ENCODE measurements at places on chromosomes 16 and 17.
A peak's percentile ranks its signal among the peaks of the same experiment; 100 is the strongest.

DNA sequence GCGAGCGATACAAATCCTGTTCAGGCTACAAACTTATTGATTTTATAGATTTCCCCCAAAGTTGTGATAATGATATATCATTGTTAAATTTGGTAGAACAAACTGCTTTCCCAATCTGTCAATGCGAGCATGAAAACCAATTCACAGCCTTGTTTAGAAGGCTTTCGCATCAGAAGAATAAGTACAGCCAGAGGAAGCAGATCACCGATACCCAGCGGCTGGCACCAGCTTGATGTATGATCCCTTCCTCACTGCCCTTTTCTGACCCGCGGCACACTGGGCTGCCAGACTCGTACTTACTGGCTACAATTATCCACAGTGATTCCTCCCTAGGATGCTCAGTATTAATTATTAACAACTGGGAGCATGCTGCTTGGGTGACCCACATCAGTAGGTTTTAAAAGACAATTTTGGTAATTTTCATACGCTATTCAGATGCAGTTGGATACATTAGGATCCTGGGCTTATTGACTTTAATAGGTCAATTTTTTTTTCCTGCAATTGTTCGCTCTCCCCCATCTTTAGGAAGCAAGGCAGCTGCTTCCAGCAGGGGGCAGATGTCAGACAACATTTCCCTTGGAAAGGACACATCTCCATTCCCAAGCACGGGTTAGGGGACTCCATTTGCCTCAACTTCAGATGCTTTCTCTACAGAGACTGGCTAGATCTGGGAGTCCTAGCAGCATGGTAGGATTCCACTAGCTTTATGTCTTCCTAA lies 582.7 kb upstream of the PSMD7 start:
- DNase-seq, result no peak

DNA sequence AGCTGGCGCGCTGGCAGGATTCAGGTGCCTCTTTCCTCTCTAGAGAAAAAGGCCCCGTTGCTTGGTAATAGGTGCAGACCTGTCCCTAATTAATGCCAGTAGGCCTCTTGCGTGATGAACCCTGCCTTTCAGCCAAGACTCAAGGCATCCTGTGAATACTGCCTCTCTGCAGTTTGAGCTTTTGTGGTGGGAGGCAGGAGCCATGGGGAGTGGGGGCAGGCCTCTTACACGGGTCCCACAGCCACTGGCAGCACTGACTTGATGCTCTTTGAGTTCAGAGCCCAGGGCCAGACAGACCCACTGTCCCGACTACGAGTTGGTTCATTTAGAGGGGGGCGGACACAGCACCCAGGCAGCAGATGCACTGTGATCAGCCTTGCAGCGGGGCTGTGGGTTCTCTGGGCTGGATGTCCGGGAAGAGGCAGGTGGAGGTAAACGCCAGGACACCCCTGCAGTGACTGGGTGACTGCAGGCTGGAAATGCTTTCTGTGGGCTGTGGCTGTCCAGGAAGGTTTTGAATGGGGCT lies 237.0 kb downstream of the SEC14L1 start:
- DNase-seq, result no peak

GRCh38 chr16:30473231-30474073 lies 910 bp downstream of the ITGAL start:
- DNase-seq, result peak; percentile 67

GRCh38 chr16:14658063-14658462 lies 25.3 kb downstream of the BFAR start:
- DNase-seq, result no peak

DNA sequence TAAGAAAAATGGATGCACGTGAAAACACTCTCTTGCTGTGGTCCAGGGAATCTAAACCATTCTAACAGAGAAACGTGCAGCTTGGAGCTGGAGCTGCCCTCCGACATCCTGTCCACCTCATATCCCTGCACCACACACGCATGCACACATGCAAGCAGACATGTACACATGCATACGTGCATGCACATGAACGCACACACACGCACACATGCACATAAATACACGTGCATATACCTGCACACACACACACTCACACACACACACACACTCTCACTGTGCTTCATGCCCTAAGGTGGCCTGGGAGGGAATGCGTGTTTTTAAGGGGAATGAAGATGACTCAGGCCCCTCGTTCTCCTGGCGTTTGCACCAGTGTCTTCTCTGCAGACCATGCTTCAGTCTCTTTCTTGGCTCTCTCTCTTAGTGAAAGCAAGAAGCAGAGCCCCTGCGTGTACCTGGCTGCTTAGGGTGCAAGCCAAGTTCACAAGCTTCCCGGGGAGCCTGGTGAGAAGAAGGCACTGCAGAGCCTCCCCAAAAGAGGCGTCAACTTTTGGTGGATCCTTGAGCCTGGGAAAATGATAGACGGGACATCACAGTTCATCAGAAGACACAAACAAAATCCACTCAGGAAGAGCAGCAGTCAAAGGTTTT lies 72.8 kb downstream of the GOSR1 start:
- DNase-seq, result no peak

GRCh38 chr16:70429888-70430666 lies 8.8 kb downstream of the ST3GAL2 start:
- no peak for DNase-seq

DNA sequence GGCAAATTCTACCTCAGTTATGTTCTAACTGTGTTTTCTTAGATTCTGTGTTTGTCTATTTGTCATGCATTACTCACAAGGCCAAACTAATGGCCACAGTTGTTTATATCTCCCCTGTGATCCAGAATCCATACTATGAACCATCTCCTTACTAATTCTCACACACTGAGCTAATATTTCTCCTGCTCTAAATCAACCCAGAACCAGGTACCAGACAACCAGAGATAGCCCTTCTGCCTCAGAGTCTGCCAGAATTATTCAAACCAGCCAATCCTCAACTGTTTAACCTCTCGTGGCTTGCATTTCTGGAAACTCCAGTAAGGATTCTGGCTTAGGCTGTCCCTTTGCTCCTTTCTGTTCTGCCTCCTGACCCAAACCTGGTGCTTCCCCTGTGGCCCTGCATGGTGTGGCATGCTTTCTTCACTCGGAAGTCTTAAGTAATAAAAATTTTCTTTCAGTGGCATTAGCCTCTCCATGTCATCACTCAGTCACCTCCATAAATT lies 59.4 kb downstream of the EFCAB5 start:
- no peak for DNase-seq

DNA sequence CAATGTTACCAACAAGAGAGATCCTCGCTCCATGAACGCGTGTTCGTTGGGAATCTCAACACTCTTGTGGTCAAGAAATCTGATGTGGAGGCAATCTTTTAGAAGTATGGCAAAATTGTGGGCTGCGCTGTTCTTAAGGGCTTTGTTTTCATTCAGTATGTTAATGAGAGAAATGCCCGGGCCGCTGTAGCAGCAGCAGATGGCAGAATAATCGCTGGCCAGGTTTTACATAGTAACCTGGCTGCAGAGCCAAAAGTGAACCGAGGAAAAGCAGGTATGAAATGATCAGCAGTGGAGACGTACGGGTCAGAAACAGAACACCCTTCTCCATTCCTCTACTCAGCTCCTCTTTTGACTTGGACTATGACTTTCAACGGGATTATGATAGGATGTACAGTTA lies 13.3 kb downstream of the SOCS1 start:
- no peak for DNase-seq

GRCh38 chr17:46159686-46160085 lies 33.5 kb downstream of the KANSL1 start:
- DNase-seq, result no peak

- no peak for DNase-seq
Measured at GRCh38 chr16:55832773-55833691, at the start of gene CES1. TSS of gene CES1 (minus strand) at chr16:55833096. CDS start at chr16:55833055, 41 bp downstream.

- no peak for DNase-seq
Measured at GRCh38 chr17:76700617-76701470, 9.9 kb downstream of the MXRA7 start.

DNA sequence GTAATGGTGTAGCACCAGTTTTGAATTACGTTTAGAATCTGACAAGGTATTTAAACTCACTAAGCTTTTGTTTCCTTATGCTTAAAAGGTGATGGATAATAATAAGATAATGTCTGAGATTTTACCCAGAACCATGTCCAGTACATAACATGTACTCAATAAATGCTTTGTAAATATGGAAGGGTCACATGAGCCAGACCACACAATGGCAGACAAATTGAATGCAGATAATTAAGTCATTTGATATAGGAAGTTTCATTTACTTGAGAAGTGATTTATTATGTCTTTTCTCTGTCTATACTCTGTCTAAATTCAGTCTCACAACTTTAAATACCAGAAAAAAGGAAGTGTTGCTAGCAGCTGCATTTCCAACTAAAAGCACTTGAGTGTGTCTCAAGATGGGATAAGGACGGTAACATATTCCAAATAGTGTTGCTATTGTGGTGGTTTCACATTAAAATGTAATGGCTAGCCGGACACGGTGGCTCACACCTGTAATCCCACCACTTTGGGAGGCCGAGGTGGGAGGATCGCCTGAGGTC lies 52.5 kb upstream of the DHX40 start:
- DNase-seq, result no peak

- no peak for DNase-seq
Measured at GRCh38 chr17:80898716-80899115, 92.9 kb upstream of the CHMP6 start.

GRCh38 chr17:64084086-64084939 lies 45.6 kb downstream of the ERN1 start:
- DNase-seq, result no peak

DNA sequence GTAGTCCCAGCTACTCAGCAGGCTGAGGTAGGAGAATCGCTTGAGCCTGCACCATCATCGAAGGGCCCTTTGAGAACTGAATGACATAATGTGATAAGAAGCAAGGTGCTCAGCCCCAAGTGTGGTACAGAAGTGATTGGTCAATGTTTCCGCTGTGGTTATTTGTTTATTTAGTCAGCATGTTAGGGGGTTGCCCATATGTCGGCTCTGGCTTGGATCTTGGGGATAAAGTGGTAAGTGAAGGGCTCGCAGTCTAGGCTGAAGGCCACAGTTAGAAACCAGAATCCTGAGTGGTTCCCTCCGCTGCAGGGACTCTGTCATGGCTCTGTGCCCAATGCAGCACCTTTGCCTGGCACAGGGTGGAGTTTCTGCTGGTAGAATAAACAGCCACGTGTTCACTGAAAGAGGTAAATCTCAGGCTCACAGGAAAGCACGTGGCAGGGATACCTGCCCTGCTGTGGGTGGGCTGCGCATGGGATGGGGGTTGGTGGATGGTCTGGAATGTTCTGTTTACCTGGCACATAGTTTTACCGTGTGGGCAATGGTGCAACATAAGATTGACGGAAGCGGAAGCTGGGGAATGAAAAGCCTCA lies 35.4 kb downstream of the SYT17 start:
- no peak for DNase-seq

DNA sequence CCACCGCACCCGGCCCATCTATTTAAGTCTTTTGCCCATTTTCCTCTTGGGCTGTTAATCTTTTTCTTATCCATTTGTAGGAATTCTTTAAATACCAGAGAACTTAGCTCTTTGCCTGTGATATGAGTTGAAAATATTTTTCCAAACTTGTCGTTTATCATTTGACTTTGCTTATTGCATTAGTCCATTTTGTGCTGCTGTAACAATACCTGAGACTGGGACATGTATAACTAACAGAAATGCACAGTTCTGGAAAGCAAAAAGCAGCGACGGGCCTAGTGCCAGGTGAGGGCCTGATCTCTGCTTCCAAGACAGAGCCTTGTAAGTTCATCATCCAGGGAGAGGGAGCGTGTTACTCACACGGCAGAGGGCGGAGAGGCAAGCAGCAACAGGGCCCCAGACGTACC lies 25.6 kb upstream of the BHLHA9 start:
- no peak for DNase-seq

DNA sequence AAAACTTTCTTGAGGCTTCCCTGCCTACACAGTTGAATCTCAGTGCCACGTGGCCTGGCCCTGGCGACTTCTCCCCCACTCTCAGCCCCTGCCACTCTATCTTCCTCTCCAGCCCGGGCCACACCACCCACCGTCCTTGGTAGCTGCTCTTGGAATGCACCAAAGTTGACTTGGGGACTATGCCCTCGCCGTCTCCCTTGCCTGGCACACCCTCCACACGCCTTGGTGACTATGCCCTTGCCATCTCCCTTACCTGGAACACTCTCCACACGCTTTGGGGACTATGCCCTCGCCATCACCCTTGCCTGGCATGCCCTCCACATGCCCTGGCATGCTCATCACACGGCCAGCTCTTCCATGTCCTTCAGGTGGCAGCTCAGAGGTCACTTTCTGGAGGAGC lies 15.5 kb upstream of the TVP23A start:
- DNase-seq, result no peak

- no peak for DNase-seq
Measured at GRCh38 chr16:14600164-14600563, 29.9 kb downstream of the PARN start.

GRCh38 chr17:41610965-41611640 lies 1.5 kb downstream of the KRT16 start:
- no peak for DNase-seq

DNA sequence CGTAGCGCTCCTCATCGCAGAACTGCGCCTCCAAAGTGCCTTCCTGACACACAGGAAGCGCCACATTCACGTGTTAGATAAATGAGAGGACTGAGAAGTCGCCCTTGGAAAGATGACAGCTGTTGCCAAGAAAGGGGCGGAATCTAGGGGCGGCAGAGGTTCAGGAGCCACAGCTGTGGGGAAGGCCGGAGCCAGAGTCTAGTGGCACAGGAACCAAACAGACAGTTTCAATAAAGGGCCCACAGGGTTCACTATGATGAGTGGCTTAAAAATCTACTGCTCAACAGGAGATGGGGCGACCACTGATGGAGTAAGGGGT lies 4.7 kb downstream of the FLCN start:
- DNase-seq, result no peak
